ENCODE measurements at places on chromosomes 13 and 19.
A peak's percentile ranks its signal among the peaks of the same experiment; 100 is the strongest.

DNA sequence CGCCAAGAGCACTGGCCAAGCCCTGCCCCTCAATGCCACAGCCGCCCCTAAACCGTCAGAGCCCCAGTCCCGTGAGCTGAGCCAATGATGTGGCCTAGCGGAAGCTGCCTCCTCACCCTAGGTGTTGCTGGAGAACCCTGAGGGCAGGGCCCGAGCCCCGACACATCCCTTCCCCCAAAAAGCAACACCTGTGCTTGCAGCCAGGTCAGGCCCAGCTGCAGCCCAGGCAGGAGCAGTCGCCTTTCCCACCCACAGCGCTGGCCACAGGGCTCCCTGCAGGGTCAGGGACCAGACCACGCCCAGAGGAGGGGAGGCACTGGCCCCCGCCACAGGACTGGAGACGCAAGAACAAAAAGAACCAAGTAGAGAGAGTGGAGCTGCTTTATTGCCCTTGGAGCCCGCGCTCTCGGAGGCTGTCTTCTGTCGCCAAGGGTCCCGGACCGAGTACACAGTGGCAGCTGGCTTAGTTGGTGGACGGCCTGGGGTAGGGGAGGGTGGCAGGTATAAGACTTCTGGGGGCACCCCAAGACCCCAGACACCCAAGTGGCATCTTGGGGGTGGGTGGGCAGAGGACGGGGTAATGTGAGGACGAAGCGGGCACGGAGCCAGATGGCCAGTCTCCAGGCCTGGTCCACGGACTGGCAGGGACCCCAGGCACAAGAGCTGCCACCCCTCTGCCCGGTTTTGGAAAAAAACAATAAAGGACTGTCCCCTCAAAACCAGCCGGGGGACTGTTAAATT, 3.3 kb downstream of the P2RY11 start:
- DNase-seq: no peak

- DNase-seq: no peak
Measured at GRCh38 chr13:74450964-74451363, 316.8 kb upstream of the KLF12 start.

GRCh38 chr19:2636897-2637683, 65.4 kb downstream of the GNG7 start:
- peak; percentile 79 for DNase-seq

DNA sequence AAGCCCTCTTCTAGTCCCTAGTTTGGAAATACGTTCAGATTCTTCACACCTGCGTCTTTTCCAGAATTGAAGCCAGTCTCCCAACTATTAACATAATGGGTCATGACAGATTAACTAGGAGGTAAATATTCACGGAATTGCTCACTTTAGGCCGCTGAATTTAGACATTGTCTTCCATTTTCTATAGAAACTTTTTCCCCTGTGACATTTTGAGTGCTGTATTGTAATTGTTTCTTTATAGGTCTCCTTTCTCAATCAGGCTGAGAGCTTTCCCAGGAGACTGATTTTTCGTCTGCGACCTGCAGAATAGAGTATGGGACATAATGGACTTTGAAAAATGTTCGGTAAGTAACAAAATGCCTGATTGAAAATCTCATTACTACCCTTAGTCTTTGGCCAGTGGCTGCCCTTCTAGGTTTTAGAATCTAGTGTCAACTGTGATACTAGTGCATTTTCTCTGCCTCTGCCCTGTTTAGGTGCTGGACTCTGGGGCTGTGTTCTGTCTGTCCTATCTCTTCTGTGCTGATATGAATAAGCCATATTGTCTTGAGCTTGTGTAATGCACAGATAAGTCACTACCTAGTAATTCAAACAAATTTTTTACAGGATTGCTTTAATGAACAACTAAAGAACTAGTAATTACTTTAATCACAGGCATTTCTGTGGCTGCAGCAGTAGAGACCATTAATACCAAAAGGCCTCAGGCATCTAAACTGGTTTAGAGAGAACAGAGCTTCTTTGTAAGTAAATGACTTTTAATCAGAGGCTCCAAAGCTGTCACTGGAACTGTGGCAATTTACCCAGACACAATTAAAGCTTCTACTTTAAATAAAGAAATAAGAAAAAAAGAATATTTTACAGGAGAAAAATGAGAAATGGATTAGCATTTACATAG, 122.4 kb upstream of the FREM2 start:
- DNase-seq: no peak

DNA sequence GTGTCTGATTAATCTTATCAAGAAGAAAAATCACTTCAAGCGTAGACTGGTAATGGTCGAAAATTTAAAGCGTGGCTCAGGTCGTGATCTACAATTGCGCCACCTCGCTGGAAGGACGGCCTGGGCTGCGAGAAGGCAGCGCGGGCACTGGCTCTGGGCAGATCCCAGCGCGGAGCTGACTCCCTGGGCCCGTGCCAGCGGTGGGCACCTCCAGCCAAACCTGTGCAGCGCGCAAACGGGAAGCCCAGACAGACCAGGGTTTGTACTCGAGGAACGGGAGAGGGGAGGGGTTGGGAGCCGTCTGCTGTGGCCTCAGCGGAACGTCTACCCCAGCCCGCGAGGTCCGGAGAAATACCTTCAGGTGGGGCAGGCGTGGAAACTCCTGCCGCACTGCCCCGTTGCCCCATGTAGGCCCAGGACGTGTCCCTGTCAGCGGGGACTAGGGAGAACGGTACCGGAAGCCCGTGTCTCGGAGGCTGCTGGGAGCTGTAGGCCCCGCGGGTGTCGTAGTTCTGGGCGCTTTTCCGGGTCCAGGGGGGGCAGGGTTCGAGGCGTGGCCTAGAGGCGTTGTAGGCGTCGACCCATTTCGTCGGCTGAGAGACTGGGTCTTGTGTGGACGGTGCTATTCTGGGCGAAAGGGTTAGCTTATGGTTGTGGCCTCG, 21.1 kb downstream of the ZNF274 start:
- DNase-seq: no peak

DNA sequence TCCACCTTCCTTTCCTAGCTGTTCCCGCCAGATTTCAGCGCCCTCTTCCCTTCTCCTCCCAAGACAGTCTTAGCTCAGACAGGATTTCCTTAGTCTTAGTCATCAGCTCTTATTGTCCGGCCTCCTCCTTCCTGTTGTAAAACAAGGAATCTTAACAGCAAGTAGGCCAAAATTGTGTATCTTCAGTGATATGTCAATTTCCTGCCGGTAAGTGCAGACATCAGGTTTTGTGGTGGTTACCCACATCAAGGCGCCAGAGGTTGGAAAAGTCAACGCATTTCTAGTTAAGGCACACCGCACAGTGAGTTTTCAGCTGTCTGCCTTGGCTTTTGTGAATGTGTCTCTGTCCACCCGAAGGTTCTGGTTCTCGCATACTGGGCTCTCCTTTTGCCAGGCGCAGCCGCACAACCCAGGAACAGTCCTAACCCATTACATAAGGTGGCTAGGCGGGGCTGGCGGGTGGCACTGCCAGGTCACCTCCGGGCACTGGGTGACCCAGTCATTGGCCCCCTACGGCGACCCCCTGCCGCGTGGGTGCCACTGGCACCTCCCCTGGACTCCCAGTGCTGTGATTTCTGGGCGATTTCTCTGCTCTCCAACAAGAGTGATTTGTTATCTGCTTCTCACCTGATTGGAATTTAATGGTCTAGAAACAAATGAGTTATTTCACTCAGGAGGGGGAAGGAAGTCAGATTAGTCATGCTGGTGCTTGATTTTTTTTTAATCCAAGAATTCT, 12.9 kb downstream of the COL4A2 start:
- DNase-seq: no peak

- DNase-seq: no peak
Measured at GRCh38 chr13:91773591-91774227, 375.3 kb downstream of the GPC5 start.

GRCh38 chr19:18090545-18091216, 3.9 kb upstream of the IL12RB1 start:
- DNase-seq: no peak

GRCh38 chr13:91572944-91573598, 174.7 kb downstream of the GPC5 start:
- no peak for DNase-seq

DNA sequence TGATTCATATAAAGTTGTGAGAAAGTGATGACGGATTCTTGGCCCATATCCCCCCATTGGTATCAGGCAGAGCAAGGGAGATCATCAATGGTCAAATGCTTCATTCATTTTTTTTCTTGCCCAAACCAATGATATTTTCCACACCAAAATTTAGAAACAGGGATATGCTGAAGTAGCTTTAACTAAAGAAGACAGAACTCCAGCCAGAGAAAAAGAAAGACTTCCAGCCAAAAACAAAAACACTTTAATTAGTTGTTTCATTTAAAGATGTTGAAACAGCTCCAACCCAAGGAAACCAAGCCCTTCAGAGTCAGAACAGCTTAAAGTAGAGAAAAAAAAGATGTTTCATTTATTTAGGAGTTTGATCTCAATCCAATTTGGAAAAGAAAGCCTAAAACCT, 358.9 kb upstream of the NBEA start:
- DNase-seq: no peak

DNA sequence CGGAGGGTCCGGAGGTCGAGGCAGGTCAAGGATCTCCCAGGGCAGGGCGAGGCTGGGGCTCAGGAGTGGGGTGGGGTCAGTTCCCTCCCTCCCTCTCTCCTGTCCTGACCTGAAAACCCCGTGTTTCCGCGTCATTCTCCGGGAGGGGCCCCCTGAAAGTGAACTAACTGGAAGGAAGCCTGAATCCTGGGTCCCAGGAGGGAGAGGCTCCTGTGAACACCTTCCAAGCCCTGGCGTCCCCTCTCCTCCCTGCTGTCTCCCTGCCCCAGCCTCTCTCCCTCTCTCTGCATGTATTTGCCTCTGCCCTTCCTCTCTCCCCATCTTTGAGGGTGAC, 741 bp upstream of the CADM4 start:
- no peak for DNase-seq

DNA sequence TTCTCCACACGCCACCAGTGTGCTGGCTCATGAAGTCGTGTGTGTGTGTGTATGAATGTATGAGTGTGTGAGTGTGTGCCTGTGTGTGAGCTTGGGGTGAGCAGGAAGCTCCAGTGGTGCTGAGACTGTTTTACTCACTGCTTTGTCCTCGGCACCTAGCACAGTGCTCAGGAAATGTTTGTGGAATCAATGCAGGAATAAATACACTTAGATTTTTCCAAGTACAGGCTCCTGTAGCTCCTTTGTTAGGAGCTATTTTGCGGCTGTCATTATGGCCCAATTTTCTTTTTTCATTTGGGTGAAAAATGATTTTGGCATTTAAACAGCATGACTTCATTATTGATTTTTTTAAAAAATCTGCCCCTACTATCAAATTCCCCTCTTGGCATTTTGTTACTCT, 193.5 kb upstream of the KL start:
- DNase-seq: no peak
